ENCODE measurements at places on chromosomes 13 and 19.

DNA sequence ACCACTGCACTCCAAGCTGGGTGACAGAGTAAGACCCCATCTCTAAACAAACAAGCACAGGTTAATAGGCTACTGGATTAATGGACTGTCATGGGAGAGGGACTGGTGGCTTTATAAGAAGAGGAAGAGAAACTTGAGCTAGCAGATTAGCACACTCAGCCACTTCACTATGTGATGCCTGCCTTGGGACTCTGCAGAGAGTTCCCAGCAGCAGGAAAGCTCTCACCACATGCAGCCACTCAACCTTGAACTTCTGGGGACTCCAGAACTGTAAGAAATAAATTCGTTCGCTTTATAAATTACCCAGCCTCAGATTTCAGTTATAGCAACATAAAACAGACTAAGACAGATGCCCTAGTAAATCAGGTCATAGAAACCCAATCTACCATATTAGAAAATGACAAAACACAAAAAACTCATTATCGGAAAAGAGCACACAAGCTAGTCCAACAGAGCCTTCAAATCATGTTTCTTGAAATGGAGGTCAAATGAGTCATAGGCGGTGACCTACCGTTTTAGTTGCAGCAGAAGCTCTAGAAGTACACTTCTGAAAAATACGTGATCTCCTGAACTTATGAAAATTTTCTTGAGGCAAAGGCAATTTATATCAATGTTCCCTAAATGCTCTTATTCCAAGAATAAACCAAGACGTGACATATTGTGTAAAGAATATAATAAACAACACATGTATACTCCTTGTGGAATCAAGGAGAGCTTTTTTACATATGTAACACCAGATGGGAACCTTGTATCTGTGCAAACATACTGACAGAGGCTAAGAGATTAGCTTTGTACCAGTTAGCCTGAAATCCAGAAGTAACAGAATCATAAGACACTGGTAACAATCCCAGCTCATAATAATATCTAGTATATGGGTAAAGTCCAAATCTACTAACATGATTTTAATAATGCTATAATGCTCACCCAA is 340.9 kb upstream of the SGCG start:
- DNase-seq = no peak

GRCh38 chr13:33910255-33910654 is 92.3 kb downstream of the RFC3 start:
- DNase-seq = no peak

DNA sequence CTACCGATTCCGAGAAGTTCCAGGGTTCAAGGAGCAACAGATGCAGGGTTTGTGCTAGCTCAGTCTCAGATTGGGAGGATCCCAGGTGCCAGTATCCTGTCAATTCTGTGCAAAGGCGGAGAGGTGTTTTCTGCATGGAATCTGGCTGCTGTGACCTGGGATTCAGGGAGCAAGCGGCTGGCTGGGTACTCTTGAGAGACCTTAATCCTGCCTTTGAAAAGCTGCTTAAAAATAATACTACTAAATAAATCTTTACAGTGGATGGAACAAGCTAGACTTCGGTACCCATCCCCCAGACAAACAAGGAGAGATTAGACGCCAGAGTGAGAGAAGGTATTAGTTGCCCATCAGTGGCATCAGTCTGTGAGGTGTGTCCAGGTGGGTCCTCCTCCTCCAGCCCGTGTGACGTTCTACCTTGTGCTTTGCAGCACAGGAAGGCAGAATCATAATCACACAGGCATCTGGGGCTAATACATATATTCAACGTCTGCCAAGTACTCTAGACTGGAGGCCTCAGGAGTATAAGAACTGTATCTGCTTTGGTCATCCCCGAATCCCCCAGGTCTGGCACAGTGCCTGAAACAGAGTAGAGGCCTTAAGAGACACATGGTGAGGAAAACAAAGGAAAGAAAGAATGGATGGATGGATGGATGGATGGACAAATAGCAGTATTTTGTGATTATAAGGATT is 230.6 kb downstream of the ZNF536 start:
- DNase-seq = no peak

- no peak for DNase-seq
Measured at GRCh38 chr19:34261334-34262109, 7.2 kb downstream of the GARRE1 start.

GRCh38 chr19:31223740-31224534 is 125.3 kb downstream of the TSHZ3 start:
- DNase-seq = no peak

GRCh38 chr13:33497146-33497845 is 211.7 kb upstream of the STARD13 start:
- no peak for DNase-seq

- no peak for DNase-seq
Measured at GRCh38 chr19:8688930-8689329, 9.7 kb downstream of the ACTL9 start.

- DNase-seq = peak; percentile 82
Measured at GRCh38 chr19:41457241-41457640, 14.3 kb downstream of the ERICH4 start.

GRCh38 chr19:6066661-6067646 is 43.3 kb downstream of the RFX2 start:
- no peak for DNase-seq

- DNase-seq = no peak
Measured at GRCh38 chr13:113943821-113944565, 29.9 kb downstream of the C13orf46 start.

DNA sequence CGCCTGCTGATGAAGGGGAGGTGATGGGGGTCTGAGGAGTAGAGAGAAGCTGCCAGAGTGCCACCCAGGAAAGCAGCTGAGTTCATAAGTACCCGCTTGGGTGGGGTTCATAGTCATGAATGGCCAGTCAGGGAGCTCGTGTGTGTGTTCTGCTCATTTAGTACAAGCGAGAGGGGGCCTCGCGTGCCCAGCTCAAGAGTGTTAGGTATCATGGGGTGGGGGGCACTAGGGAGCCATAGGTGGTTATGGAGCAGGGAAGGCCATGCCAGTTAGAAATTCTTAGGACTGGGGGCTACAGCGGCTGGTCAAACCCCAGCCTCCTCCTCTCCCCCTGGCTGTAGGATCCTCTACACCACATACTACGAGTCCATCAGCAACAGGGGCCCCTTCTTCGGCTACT is 46.8 kb downstream of the CD320 start:
- no peak for DNase-seq

- DNase-seq = peak; percentile 62
Measured at GRCh38 chr13:75357576-75358289, 124.2 kb downstream of the TBC1D4 start.

DNA sequence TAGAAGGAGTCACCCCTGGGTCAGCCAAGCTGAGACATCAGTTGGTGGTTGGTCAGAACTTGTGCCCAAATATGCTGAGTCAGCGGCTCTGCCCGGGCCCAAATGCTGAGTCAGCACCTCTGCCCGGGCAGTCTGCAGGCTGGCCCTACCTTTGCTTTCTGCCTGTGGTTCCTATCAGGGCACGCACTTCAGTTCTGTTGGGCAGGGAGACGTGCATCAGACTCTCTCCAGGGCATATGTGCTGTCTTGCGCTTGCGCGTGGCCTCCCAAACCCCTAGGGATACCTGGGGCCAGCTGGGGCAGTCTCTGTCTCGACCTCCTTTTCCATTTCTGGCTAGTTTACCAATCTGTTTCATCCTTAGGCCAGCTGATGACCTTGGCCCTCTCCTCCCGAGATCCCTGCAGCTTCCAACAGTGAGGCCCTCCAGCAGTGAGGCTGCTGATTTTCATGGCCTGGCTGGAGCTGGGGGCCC is 24.4 kb upstream of the LDLR start:
- DNase-seq = no peak

DNA sequence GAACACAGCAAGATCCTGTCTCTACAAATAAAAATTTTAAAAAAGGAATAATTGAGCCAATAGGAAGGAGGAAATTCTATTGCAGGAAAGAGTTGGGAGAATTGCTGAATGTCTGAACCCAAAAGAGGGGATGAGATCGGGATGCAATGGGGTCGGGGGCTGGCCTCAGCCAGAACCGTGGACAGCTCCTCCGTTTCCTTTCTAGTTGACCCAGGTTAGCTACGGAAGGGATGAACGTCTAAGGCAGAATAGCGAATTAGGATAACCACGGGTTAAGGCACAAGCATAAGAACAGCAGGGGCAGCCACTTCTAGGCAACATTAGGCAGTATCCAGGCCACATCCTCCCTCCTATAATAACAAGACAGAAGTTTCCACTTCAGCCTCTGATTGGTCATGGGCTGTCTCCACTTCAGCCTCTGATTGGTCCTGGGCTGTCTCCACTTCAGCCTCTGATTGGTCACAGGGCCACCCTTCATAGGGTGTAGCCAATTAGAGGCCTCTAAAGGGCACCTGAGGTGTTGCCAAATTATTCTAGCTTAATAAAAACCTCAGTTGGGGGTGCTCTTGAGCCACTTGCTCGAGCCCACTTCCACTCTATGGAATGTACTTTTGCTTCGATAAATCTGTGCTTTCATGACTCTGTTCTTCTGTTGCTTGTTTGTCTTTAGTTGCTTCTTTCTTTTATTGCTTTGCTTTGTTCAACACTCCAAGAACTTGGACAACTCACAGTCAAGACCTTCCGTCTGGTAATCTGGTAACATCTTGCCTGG is 24.9 kb upstream of the TPM4 start:
- DNase-seq = peak; percentile 18

GRCh38 chr19:15502264-15502663 is 6.1 kb upstream of the CYP4F22 start:
- no peak for DNase-seq

GRCh38 chr13:113164492-113164891 is 6.0 kb downstream of the PROZ start:
- no peak for DNase-seq

GRCh38 chr19:33731881-33732280 is 64.8 kb upstream of the KCTD15 start:
- no peak for DNase-seq

DNA sequence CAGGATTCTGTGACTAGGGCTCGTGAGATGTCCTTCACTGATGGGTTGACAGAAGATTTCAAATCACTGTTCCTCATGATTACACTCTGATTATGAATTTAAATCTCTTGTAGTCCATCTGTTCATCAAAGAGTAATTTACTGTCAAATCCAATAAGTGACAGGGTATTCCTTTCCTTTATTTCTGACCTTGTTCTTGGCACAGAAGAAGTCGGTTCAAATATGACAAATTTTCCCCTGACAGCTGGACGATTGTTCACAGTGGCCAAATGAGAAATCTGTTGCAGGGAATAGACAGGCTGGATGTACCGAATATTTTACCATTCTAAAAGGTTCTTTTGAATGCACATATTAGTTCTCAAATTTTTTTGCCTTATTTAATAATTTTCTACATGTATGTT is 767.3 kb upstream of the GPC6 start:
- no peak for DNase-seq

GRCh38 chr13:91196958-91197357 is 150.5 kb upstream of the MIR17HG start:
- DNase-seq = no peak

DNA sequence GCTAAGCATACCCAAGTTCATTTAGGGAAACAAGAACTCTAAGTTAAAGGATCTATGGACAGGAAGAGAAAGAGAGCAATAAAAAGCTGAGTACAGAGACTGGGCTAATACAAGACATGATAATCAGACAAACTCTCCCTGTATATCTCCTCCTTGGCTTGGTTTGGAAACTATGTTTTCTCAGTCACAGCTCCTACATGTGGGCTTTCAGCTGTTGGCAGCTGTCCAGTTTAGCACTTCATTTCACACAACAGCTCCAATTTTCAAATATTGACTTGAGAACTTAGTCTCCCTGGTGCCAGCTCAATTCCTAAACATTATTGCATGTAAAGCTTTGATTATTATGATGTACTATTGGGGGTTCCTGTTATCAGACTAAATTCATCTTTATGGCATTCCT is 222.8 kb upstream of the OBI1 start:
- DNase-seq = no peak

- no peak for DNase-seq
Measured at GRCh38 chr13:99312493-99312883, 5.3 kb upstream of the GPR183 start.

- no peak for DNase-seq
Measured at GRCh38 chr13:43785261-43785649, 1.5 kb downstream of the ENOX1 start.

GRCh38 chr13:26253262-26253786 is 605 bp upstream of the CDK8 start:
- no peak for DNase-seq

- no peak for DNase-seq
Measured at GRCh38 chr13:114261328-114261965, 20.0 kb upstream of the UPF3A start.

GRCh38 chr19:42198676-42199439 is 18.6 kb downstream of the DEDD2 start:
- peak; percentile 84 for DNase-seq

GRCh38 chr19:49524812-49525455 is 2.9 kb upstream of the RCN3 start:
- no peak for DNase-seq

GRCh38 chr13:33284916-33285315 is 639 bp downstream of the STARD13 start:
- no peak for DNase-seq

- DNase-seq = no peak
Measured at GRCh38 chr13:30666113-30666512, 48.4 kb downstream of the USPL1 start.

- DNase-seq = peak; percentile 73
Measured at GRCh38 chr19:50431343-50432220, 1.1 kb upstream of the MYBPC2 start.

DNA sequence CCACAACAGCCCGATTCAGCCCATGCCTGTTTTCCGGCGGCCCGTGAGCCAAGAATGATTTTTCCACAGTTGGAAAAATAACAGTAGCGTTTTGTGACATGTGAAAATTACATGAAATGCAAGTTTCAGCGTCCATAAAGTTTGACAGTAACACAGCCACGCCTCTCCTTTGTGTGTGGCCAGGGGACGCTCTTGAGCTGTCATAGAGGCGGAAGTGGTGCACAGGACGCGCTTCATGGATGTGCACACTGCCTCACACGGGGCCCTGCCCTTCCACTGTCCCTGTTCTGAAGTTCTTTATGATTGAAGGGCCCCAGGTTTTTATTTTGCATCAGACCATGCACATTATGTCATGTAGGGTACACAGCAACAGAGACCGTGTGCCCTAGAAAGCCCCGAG is 12.4 kb upstream of the ELAVL1 start:
- peak; percentile 42 for DNase-seq

DNA sequence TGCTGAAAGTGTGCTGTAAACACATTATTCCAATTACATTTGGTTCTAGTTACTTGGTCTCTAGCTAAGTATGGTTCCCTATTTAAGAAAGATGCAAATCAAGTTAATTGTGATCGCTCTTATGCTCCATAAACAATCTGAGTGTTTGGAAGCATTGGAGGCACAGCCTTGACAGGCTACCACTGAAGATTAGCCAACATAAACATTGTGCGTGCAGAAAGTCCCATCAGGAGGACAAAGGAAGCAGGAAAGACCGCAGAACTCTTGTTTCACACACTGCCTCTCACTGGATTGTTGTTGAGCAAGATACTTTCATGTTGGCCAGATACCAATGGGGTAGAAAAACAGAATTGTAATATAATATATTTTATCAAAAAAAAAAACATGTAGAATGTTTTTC is 814.4 kb downstream of the EFNB2 start:
- DNase-seq = no peak

GRCh38 chr13:81762449-81762848 is 1421.5 kb upstream of the SPRY2 start:
- no peak for DNase-seq

Data from MM.1S (cell line).